Substantia nigra (tissue), 51 donors: ENCODE measurements at places on chromosomes 11 and 22.

DNA sequence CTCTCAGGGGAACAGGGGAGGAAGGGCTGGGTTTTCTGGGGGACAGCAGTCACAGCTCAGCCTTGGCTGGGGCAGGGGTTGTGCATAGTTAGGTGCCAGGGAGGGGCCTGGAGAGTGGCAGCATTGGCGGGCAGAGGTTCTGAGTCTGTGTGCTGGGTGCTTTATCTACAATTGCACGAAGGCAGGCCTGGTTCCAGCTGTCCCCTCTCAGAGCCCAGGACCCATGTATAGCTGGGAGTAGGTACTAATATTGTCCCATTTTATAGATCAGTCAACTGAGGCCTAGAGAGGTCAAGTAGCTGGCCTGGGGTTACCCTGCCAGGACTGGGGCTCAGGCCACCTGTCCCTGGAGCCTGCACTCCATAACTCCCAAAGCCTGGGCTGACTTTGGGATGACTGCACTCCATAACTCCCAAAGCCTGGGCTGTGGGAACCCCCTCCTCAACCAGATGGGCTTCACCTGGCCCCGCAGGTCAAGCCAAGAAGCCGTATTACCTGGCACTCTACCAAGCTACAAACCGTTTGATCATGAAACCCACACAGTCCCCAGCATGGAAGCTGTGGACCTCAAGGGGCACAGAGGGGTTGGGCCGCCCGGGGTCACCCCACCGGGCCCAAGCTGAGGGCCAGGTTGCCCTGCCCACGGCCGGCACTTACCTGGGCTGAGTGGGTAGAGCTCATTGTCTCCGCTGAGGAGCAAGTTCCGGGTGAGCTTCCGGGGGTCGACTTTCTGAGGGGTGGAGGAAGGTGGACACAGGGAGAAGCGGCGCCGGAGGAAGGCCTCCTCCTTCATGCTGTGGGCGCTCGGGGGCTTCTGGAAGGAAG, 36.5 kb downstream of the OSBPL5 start:
- no peak for DNase-seq

DNA sequence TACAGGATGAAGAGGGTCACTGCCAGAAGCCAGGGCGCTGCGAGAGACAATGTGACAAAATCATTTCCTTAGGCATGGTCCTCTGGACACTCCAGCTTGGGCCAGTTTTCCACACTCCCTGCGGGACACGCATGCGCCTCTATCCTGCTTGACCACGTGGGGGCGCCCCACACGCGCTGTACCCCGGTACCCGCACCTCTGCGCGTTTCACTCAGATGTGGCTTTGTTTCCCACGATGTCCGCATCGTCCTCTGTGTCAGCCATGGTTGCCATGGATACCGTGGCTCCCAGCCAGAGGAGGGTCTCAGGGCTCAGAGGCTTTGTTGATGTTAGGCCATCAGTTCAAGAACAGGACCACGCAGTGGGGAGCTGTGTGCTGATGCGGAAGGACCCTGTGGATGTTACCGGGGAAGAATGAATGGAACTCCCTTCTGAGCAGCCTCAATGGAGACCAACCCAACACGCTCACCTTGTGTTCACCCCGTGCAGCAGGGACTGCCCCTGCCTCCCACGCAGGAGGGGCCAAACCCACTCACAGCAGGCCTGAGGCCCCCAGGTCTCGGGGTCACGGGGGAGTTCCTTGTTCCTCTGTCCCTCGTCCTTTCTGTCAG, 101.1 kb upstream of the SLC22A12 start:
- DNase-seq = peak; percentile 44

GRCh38 chr22:44171561-44171960, 9.2 kb upstream of the PARVG start:
- DNase-seq = no peak

DNA sequence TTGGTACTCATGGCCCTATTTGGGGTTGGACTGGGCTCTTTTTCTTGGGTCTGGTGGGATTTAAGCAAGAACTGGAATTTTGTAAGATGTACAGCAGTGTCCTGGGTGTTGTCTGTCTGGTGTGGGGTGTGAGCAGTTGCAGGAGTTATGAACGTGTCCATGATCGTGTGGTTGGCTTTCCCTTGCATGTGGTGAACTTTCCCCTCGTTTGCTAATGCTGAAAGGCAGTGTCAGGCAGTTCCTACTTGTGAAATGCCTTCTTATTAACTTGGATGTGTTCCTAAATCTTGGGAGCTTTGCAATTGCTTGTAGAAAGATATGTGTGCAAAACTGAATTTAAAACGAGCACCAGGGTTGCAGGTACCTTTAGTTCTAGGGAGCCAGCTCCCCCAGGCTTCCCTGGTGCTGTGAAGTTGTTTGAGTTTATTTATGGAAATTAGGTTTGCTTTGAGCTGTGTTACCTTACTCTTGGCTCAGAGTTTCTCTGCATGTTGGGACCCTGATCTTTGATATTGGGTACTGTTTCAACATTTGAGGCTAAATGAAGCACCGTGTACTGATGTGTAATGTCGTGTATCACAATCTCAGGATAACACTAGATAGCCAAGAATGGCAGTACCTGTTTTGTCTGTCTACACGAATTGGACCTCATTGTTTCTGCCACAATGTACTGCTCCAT, 35.8 kb upstream of the HSD17B12 start:
- no peak for DNase-seq

GRCh38 chr22:42682113-42682851, 33.1 kb upstream of the CYB5R3 start:
- no peak for DNase-seq

- DNase-seq = no peak
Measured at GRCh38 chr11:7253800-7254199, 2.1 kb downstream of the SYT9 start.

GRCh38 chr22:42961810-42962209, 53.1 kb downstream of the PACSIN2 start:
- no peak for DNase-seq

- no peak for DNase-seq
Measured at GRCh38 chr11:111455291-111456085, 56.7 kb downstream of the BTG4 start.

DNA sequence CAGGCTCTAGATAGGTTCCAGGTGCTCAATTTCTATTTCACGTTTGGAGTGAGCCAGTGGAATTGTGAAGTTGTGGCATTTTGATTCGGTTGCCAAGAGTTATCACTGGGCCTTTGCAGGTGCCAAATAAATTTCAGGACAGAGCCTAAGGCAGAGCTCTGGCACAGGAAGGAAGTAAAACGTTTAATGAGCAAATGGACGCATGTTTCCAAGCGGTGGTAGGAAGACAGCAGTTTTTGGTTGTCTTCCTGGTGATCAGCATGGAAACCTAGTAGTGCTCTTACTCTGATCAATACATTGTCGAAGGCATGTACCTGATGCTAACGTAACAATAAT, 452 bp downstream of the BIRC3 start:
- DNase-seq = no peak

GRCh38 chr11:134639586-134640330, 227.7 kb upstream of the B3GAT1 start:
- DNase-seq = no peak

DNA sequence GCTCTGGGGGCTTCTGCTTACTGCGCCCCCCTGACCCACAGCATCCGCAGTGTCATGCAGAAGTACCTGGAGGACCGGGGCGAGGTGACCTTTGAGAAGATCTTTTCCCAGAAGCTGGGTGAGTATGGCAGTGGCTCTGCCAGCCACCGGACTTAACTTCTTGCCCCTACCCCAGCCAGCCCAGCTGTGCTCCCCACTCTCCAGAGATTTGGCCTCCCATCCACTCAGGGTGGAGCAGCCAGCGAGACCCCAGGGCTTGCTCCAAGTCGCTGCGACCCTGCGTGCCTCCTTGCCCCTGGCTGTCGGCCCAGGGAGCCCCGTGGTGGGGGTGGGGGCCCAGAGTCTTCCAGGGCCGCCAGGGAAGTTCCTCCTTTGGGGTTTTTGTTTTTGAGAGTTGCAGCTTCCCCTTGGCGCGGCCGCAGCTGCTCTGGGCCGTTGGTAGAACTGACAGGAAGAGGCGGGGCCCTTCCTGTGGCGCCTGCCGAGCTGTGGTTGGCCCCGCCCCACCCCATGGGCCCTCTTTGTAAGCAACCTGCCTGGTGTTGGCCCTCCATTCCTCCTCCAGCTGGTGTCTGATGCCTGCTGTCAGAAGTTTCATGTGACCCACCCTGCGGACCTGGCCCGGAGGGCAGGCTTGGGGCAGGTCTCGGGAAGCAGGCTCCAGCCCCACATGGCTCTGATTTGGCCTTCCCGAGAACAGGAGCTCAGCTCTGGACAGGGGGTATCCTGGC, 11.1 kb downstream of the GRK2 start:
- DNase-seq = peak; percentile 60

GRCh38 chr11:73753938-73754337, 6.9 kb downstream of the RAB6A start:
- no peak for DNase-seq

DNA sequence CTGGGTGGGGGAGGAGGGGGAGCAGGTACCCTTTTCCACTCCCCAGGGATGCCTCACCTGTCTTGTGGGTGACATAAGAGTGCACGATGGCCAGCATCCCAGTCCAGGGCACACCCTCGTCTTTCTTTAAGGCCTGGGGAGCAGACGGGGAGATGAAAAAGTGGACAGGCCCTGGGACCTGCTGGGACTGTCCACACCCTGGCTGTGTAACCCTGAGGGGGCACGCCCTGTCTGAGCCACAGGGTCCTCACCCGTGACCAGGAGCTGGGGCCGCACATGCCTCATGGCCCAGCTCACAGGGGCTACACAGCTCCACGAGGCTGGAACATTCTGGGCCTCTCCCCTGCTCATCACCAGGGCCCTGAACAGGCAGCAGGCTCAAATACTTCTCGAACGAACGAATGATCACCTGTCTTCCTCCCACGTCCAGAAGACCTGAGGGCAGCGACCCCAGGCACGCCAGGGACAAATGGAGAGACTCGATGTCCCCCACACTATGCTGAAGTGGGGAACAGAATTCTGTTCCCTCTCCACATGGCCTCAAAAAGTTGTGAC, 123.9 kb downstream of the PHF21B start:
- DNase-seq = no peak

- DNase-seq = no peak
Measured at GRCh38 chr22:48743601-48744282, 1083.9 kb downstream of the BRD1 start.

GRCh38 chr22:28607795-28608194, 71.8 kb downstream of the TTC28 start:
- DNase-seq = no peak

DNA sequence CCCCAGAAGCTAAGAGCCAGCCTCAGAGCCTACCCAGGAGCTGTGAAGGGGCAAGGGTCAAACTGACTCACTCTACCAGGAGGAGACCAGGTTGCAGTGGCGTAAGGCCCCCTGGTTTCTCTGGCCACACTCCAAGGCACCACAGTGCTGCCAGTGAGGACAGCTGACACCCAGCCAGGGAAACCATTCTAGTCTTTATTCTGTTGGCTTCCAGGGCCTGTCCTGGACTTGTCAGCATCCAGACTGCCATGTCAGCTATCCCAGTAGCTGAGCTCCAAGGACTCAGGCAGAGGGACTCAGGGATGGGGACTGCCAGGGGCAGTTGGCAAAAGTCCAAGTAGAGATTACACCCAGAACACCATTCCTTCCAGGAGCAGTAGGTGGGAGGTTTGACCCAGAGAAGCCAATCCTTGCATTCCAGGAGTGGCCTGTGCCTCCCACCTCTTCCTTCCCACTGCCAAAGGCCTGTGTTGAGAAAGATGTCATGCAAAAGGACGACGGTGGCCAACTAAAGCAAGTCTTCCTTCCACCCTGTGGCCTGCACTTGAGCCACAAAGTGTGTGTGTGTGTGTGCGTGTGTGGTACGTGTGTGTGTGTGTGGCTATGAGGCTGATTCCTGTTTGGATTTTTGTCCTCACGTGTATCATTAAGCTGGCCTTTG, 3.6 kb upstream of the MAPK8IP1 start:
- DNase-seq = no peak

DNA sequence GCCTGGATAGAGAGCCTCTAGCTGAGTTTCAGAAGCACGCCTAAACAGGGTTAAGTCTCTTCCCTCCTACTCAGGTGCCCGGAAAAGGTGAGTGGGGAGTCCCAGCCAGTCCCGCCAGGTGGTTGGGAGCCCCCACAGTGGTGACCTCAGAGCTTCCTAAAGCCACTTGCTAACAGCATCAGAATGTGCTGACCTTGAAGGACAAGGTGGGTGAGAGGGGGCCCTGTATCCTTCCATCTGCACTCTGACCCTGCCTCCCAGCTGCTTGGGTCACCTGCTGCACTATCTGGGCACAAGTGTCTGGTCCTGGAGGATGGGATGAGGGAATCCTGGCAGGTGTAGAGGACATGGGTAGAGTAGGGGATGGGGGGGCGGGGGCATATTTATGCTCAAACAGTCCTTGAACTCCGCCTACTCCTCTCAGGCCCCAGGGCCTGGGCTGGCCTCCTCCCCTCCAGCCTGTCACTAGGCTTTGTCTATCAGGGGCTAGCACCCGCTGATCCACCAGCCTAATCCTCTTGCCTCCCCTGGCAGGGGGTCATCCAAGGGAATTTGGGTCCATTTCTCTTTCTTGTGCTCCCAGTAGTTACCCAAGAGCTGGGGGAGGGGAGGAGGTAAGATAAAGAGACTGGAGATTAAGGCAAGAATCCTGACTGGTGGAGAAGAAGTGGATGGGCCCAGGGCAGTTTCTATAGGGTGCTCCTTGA, 3.4 kb downstream of the USP2 start:
- no peak for DNase-seq

DNA sequence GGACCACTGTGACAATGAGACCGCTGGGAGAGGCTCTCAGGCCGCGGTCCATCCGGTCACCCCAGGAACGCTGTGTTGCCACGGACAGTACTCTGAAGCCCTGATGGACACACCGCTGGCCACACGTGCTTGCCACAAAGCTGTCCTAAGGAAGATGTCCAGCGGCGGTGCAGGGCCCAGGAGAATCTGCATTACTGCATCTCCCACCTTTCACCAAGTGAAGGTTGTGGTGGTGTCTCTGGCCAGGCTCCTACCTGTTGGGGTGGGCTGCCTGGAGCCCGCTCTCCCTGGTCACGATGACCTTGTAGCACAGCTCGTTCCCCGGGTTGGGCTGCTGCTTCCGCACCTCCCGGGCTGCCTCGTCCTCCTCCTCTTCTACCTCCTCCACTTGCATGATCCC, 4.2 kb downstream of the TTLL12 start:
- no peak for DNase-seq

DNA sequence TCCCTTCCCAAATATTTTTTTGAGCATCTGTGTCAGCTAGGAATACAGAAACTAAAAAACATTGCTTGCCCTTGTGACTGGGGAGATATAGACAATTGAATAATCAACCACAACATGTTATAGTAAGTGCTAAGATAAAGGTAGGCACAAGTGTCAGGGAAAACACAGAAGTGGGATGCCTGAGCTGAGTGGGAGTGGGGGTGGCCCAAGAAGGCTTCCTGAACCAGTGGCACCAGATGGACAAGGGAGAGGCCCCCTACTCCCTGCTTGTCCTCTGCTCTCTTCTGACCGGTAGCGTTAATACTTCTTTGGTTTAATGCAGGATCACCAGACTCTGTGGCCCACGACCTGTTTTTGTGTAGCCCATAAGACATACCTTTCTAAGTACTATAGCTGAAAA, 48.8 kb downstream of the PACS1 start:
- DNase-seq = no peak

DNA sequence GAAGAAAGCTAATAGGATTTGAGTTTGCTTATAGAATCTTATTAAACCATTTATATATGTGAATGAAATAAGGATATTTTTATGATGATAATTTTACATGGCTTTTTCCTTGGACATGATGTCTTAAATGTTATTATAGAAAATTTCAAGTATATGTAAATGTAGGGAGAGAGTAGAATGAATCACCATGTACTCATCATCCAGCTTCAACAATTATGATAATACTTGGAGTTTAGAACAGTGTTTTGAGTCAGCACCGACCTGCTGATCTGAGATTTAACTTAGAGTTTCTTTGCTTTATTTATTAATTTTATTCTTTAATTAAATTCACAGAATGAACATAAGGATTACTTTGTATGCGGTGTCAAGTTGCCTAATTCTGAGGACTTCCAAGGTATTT, 193.5 kb downstream of the UVRAG start:
- no peak for DNase-seq
